Cortex of kidney (tissue), 1 donor: ENCODE measurements at places on chromosomes 1 and 21.

GRCh38 chr1:169326261-169326955 lies 41.2 kb downstream of the NME7 start:
- DNase-seq, result no peak

- DNase-seq, result no peak
These were observed 398.3 kb downstream of the DUSP10 start for GRCh38 chr1:221343607-221344006.

- DNase-seq, result no peak
These were observed 25.2 kb downstream of the IL12RB2 start for GRCh38 chr1:67332653-67333529.

- DNase-seq, result no peak
These were observed 37.2 kb upstream of the EPHA8 start for GRCh38 chr1:22526098-22526497.

GRCh38 chr1:36735939-36736730 lies 253.4 kb upstream of the CSF3R start:
- DNase-seq, result no peak

- DNase-seq, result no peak
These were observed 1.6 kb downstream of the STX12 start for GRCh38 chr1:27774654-27775053.

- no peak for DNase-seq
These were observed at the start of gene SMG7 for GRCh38 chr1:183472488-183473216. Gene SMG7 (plus strand): TSS chr1:183472499. CDS start chr1:183472621, 122 bp downstream.

DNA sequence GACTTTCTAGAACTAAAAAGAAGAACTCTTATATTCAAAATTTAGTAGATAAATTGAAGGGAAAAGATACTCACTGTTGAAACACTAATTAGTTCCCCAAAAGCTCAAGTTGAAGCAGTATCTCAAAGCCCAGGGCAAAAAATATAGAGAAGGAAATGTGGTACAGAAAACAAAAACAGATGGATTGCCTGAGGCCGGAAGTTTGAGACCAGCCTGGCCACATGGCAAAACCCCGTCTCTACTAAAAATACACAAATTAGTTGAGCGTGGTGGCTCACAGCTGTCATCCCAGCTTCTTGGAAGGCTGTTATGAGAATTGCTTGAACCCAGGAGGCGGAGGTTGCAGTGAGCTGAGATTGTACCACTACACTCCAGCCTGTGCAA lies 36.0 kb downstream of the FAM177B start:
- DNase-seq, result no peak

GRCh38 chr1:51240084-51240483 lies 4.0 kb downstream of the RNF11 start:
- DNase-seq, result no peak

GRCh38 chr1:226989085-226989920 lies 49.2 kb downstream of the COQ8A start:
- DNase-seq, result no peak

GRCh38 chr1:98325646-98326440 lies 335.7 kb upstream of the SNX7 start:
- DNase-seq, result no peak
